ENCODE measurements at places on chromosomes 2 and 18.

GRCh38 chr2:25844089-25844488 is 34.2 kb downstream of the ASXL2 start:
- no peak for DNase-seq

DNA sequence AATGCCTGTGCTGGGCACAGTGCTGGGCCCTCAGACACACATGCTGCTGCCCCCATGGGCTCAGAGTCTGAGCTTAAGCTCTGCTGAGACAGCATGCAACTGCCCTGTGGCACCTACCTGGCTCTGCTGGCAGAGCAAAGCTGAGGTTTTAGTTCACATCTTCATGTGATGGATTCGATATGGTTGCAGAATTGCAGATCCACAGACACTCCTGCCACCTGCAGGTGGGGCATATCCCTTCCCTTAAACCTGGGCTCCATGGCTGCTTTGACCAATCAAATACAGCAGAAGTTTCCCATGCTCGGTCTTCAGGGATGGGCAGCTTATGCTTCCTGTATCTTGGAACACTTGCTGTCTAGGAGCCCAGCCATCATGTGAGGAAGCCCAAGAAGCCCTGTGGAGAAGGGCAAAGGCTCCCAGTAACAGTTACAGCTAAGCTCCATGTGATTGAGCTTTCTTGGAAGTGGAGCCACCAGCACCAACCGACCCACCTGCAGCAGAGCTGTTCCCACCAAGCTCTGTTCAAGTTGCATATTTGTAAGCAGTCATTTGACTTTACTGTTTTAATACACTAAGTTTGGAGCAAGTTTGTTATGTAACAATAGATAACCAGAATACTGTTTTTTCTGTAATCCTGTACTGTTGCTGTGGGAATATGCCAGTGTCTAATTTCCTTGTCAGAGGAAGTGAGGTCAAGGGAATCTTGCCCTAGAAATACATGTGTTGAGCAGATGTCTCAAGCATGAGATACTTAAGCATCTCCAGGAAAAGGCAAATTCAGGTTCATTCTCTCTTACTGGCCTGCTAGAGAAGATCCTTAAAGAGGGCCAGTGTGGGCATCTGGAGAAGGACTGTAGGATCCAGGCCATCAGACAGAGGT is 79.3 kb downstream of the SH3RF3 start:
- DNase-seq, result no peak

DNA sequence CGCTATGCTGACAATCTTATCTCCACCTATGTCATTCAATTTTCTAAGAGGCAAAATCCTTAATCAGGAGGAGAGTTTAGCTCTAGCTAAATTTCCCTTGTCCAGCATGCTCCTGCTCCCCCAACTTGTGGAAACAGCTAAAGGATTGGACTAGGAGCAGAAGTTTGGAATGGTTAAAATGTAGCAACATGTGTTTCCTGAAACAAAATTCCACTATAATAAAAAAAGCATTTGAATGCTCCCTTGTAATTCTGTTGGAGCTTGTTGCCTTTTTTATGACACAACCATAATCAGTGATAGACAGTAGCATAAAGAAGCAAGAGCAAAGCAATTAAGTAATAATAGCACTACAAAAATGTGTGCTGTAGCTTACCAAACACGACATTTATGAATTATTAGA is 6.9 kb downstream of the ACTR3 start:
- no peak for DNase-seq

GRCh38 chr18:8869696-8870095 is 164.3 kb downstream of the MTCL1 start:
- DNase-seq, result no peak

GRCh38 chr2:148501545-148501944 is 143.0 kb upstream of the EPC2 start:
- no peak for DNase-seq
